ENCODE measurements at places on chromosomes 1 and 21.

DNA sequence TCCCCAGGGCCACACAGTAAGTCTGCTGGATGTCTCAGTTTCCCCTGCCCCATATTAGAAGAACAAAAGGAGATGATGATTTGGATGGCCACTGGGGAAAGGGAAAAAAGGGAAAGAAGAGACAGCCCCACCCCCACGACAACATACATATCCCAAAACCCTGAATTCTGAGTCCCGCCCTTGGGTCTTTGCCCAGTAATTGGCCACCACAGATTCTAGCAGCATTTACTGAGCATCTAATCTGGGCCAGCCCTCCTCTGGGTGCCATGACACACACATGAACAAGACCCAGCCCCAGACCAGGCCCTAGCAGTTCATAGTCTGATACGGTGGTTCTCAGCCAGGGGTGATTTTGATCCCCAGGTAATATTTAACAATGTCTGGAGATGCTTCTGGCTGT is 5.2 kb upstream of the TTC4 start:
- no peak for DNase-seq

GRCh38 chr1:219152751-219153150 is 20.9 kb upstream of the LYPLAL1 start:
- no peak for DNase-seq

DNA sequence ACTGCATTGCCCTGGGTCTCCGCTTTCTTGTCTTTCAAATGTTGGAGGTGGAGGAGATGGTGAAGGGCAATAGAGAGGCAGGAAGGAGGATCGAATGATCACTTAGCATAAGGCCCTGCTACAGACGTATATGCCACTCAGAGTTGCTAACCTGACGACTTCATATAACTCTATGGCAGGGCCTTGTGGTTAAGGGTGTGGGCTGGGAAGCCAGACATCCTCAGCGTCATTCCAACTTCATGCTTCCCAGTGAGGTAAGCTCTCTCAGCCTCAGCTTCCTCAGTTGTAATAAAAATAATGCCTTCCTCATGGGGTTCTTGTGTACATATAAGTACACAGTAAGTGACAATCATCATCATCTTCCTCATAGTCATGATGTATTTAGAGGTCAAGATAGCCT is 54.6 kb downstream of the CASQ2 start:
- no peak for DNase-seq

GRCh38 chr21:44067011-44067839 is 40.0 kb upstream of the PWP2 start:
- DNase-seq, result no peak
